Hypothalamus (tissue), 51 donors: ENCODE measurements at places on chromosomes 11 and 22.
A peak's percentile ranks its signal among the peaks of the same experiment; 100 is the strongest.

DNA sequence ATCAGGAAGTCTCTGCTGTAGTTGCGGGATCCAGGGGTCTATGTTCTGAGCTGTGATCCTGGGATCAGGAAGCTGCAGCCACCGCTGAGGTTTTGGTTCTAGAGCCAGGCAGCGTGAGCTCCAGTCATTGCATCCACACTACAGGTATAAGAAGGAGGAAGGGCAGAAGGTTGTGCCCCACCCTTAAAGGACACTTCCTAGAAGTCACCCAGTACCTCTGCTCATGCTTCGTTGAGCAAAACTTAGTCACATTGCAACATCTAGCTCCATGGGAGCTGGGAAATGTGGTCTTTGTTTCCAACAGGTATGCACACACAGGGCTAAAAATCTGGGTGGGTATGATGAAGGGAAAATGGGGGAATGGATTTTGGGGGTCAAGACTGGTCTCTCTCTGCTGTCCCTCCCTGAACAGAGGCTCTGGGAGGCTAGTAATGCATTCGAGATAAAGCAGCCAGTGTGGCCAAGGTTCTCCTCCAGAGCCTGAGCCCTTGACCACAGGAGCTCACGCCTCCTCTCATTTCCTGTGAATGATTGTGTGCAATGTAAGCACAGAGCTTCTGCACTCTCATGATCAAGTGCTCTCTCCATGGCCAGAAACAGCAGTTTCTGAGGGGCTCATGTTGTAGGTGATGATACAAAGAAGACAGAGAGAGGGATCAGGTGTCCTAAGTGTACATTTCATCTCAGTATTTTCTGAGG lies 86.8 kb upstream of the OR4B1 start:
- DNase-seq: no peak

- no peak for DNase-seq
Measured at GRCh38 chr11:28536504-28537267, 428.5 kb downstream of the METTL15 start.

DNA sequence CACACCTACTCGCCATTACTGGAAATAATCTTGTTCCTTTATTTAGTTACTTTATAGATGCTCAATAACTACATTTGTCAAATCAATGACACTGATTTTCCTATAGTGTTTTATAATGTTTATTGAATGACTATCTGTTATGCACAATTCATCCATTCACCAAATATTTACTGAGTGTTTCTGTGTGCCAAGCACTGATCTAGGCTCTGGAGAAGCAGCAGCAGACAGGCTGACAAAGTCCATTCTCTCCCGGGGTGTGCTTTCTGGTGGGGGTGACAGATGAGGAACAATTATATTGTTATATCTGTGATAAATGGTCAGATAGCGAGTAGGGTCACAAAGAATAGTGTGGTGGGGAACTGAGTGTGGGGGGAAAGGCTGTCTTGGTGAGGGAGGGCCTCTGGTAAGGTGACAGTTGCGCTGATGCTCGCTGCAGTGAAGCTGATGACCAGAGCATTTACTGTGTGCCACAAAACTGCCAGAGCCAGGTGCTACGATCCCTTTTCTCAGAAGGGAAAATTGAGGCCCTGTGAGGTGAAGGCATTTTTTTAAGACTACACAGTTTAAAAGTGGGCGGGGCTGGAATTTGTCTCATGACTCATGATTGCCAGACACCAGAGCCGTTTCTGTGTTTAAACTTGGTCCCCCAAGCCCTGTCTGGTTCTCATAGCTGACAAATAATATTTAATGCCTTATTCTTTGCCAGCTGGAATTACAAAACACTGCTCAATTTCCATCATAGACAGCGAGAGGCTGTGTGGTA lies 10.2 kb downstream of the PACS1 start:
- no peak for DNase-seq

- no peak for DNase-seq
Measured at GRCh38 chr11:13042873-13043342, 33.8 kb downstream of the RASSF10 start.

- DNase-seq: no peak
Measured at GRCh38 chr11:16335236-16335962, 20.9 kb downstream of the SOX6 start.

DNA sequence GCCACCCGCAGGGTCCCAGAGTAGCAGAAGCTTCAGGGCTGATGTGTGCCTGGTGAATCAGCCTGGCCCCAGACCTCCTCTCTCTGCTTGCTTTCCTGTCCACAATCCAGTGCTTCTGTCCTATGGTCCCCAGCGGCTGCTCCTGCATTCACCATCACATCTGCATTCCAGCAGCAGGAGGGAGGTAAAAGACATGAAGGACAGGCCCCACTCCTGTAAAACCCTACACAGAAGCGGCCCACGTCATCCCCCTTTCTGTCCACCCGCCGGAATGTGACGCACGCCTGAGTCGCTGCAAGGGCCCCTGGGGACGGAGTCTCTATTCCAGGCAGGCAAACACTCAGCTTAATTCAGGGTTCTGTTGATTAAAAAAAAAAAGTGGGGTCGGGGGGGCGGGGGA lies 58.3 kb downstream of the CDKN1C start:
- no peak for DNase-seq

DNA sequence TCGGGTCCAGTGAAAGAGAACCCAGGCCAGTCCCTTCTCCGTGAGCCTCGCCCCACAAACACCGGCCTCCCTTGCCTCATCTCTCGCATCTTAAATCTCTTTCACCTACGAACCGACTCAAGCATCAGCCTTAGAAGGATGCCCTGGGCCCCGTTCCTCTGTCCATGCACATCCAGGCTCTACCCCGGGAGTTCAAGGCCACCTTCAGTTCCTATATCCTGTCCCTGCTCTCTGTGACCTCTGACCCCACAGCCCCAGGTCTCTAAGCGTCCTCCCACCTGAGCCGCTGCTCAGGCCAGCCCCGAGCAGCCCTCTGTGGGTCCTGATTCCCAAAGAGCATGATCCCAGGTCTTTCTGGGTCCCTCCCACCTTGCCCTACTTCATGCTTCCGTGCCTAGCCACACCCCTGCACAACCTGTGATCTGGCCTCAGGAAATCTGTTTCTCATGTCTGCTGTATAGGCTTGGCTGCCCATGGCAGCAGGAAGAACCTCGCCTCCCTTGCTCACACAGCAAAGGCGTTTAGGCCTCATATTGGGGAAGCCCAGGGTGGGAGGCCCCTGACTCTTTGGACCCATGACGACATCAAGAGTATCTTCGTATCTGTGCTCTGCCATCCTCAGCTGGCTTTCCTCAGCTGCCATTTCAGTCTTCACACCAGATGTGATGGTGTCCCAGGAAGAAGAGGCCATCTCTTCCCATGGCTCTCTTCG lies 77.5 kb upstream of the SEPTIN5 start:
- no peak for DNase-seq

DNA sequence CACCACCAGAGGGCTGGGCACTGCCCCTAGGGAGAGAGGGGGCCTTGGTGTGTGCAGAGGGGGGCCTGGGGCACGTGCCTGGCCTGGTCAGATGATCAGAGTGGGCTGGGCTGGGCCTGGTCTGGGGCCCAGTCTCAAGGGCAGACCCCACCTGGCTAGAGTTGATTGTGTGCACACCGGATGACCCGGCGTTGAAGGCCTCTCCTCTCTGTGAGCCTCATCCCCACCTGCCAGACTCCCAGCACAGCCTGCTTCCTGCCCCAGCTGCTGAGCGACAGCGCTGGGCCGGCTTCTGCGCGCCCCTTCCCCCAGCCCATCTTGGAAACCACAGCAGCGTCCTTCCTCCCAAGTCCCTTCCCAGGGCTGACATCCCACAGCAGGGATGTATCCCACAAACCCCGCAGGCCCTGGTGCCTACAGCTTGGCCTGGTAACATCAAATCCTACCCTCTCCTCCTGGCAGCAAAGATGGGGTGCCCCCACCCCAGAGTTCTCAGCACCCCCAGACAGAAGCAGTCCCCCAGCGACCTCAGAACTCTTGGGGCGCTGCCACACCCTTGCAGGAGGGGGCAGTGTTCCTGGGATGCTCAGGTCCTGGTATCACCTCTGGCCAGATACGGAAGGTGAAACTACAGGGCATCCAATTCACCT lies 11.0 kb upstream of the TSSC4 start:
- no peak for DNase-seq

- no peak for DNase-seq
Measured at GRCh38 chr11:23990346-23991164, 506.3 kb upstream of the LUZP2 start.

GRCh38 chr11:36000616-36001190 lies 56.8 kb downstream of the LDLRAD3 start:
- DNase-seq: no peak

DNA sequence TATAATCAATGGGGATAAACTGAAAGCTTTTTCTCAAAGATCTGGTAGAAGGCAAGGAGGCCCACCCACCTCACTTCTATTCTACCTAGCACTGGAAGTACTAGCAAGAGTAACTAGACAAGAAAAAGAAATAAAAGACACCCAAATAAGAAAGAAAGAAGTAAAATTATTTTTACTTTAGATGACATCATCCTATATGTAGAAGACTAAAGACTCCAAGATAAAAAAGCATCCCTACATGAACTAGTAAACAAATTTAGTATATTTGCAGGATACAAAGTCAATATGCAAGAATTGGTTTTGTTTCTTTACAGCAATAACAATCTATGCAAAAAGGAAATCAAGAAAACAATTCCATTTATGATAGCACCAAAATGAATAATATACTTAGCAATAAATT lies 201.5 kb upstream of the KIRREL3 start:
- no peak for DNase-seq

- no peak for DNase-seq
Measured at GRCh38 chr11:84071851-84072250, 785.7 kb upstream of the CCDC90B start.

- DNase-seq: no peak
Measured at GRCh38 chr11:132032555-132032954, 662.1 kb downstream of the NTM start.

DNA sequence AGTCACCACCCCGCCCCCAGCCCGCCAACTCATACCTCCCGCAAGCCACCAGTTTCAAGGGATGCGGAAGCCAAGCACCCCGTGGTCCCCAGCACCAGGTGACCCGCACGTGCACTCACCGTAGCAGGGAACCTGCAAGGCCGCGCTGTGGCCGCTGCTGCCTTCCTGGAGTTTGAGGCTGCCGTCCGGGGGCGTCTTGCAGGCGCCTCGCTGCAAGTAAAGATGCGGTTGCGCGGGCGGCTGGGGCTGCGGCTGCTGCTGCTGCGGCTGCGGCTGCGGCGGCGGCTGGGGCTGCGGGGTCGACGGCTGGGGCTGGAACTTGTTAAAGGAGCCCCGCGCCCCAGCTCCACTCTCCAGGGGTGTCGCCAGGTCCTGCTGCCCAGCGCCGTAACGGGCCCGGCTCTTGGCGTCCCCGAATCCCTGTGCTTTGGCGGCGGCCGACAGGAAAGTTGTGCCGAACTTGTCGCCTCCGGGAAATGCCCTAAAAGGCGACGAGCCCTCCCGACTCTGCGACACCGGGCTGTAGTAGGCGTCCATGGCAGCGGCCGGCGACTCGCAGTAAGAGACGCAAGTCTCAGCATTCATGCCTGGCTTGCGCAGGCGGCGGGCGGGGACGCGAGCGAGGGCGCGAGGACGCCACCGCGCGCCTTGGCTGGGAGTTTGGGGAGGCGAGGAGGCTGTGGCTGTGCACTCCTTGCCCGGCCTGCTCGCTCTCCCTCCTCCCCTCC lies at the start of gene ALX4:
TSS of gene ALX4 (minus strand) at position 662 of the 728 bp plus-strand sequence. CDS start at position 585, 77 bp downstream.
- DNase-seq: no peak

DNA sequence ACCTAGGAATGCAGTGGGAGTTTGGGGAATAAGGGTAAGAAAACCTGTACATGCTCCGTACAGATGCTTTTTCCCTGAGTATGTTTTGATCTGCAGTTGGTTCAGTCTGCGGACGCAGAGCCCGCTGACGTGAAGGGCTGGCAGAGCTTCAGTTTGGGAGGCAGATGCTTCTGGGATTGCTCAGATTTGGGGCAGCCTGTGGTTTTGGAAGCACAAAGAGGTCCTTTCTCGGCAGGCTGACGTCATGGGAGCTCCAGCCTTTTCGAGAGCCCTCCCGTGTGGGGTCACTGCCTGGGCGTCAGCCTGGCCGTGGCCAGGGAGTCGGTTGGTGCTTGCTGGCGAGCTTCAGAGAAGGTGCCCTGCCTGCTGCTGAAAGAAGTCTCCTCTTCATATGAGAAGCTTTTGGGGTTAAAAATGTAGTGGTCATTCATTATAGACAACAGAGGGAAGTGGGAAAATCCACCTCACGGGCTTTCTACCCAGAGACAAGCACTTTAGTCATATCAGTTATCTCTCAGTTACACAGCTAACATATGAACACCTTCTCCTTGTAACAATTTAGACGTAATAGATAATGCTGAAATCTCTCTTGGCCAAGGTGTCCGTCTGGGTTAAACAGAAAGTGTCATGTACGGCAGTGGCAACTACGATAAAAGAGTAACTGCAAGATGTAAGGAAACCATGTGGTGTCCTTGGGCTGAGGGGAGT lies 26.8 kb downstream of the TPCN2 start:
- DNase-seq: peak; percentile 45

- DNase-seq: peak; percentile 99
Measured at GRCh38 chr11:44565211-44565952, at the start of gene CD82. TSS of gene CD82 (plus strand) at chr11:44565663. CDS start at chr11:44594663, 29,000 bp downstream.

GRCh38 chr11:36452236-36452940 lies 57.7 kb downstream of the TRAF6 start:
- no peak for DNase-seq

GRCh38 chr11:72998676-72999075 lies 143.4 kb downstream of the FCHSD2 start:
- DNase-seq: no peak

GRCh38 chr11:93198215-93198845 lies 539 bp upstream of the SLC36A4 start:
- DNase-seq: no peak

GRCh38 chr22:47849576-47849975 lies 1087.1 kb downstream of the TBC1D22A start:
- DNase-seq: no peak

DNA sequence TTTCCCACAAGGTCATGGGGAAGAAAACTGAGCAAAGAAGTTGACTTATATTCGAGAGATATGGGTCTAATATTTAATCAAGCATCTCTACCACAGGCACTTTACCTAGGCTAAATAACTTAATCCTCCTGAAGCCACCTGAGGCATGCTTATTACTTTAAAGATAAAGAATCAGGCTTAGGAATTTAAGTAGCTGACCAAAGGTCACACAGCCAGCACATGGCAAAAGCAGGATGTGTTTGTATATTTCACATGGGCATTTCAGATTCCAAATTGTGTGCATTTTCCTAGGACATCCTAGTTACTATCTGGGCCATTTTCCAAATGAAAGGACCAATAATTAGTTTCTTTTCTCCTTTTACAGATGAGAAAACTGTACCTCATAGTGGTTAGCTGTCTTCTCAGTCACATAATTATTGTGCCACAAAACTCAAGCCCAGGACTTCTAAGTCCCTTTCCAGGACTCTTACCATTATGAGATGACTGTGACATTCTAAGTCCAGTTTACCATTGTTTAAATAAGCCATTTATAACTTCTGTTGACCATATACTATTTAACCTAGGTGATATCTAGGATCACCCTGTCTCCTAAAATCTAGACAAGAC lies 112.1 kb upstream of the ZC3H12C start:
- no peak for DNase-seq
